ENCODE measurements at places on chromosomes 4 and X.

- DNase-seq = no peak
Observed at GRCh38 chrX:135425026-135425965, 3.6 kb downstream of the SMIM10L2A start.

DNA sequence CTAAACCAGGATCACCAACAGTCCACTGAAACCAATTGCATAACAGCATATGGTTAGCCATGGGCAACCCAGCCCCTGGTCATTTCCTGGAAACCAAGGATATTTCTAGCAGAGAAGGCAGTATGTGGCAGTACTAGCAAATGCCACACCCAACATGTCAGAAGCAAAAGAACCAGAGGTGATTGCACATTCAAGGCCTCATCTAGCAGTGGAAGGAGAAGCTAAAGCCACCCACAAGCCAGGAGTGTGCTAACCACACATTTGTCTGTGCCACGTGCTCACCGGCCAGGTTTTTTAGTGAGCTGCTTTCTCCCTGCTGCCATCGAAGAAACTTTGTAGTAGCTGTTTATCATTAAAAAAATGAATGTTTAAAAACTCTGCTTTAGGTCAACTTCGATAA is 42.0 kb downstream of the TEC start:
- peak; percentile 23 for DNase-seq

GRCh38 chr4:174697202-174697601 is 131.8 kb downstream of the GLRA3 start:
- DNase-seq = no peak

DNA sequence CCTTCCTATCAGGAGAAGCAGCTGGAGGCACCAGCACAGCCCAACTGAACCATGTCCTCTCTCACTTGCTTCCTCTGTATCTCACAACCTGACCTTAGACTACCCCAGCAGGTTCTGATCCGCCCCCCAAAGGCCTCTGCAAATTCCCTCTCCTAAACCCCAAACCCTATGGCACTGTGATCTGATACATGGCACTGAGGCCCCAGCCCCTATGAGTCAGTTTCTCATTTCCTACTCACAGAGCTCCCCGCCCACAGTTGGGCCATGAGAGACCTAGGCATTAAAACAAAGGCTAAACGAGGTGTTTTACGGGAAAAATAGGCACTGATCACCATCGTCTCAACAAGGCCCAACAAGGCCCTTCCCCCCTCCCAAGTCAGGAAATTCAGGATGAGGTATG is 19.1 kb downstream of the SASH3 start:
- no peak for DNase-seq

GRCh38 chr4:97367878-97368277 is 775.4 kb downstream of the STPG2 start:
- DNase-seq = no peak

DNA sequence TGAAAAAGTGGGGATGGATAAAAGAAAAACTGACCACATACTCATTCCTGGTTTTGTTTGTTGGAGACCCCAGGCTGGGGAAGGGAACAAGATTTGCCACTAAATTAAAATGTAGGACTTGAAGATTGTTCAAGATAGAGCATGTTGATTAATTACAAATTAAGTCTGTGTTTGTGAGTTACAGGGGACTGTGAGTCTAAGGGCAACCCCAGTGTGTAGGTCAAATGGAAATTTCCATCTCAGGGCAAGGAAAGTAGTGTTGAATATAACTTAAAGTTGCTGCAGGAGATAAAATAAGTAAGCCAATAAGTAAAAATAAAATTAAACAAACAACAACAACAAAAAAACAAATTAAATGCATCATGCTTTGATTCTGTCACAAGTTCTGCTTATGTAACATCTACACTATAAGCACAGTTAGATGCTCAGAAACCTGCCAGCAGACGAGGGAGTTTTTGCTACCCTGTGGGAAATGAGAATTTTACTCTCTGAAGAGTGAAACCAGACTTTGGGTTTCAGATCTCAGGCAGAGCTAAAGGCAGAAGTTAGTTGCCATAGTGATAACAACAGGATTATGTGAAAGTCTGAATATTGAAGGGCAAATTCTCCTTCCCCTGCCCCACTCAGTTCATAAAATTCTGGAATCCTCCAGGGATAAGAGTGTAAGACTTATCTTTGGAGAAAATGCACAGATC is 352.3 kb downstream of the GRXCR1 start:
- no peak for DNase-seq

DNA sequence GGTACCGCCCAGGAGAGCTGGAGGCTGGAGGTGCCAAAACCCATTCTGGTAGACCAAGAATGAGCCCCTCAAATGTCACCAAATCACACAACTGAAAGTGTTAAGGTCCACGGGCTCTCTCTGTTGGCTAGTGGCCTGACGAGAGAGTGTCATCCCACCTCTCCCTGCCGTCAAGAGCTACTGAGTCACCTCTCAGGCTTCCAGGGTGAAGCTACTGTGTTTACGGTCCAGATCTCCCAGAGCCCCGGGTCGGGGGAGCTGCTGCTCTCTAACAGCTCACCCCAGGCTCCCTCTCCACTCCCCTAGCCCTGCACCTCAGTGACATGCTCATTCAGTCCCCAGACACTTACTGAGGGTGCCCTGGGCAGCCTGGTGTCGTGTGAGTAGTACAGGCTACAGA is 59.2 kb downstream of the ADGRG2 start:
- DNase-seq = no peak

GRCh38 chr4:4856071-4857000 is 3.1 kb upstream of the MSX1 start:
- no peak for DNase-seq

GRCh38 chrX:7617994-7618393 is 225.0 kb upstream of the VCX start:
- no peak for DNase-seq

- peak; percentile 38 for DNase-seq
Observed at GRCh38 chr4:71270901-71271300, 67.9 kb upstream of the SLC4A4 start.

DNA sequence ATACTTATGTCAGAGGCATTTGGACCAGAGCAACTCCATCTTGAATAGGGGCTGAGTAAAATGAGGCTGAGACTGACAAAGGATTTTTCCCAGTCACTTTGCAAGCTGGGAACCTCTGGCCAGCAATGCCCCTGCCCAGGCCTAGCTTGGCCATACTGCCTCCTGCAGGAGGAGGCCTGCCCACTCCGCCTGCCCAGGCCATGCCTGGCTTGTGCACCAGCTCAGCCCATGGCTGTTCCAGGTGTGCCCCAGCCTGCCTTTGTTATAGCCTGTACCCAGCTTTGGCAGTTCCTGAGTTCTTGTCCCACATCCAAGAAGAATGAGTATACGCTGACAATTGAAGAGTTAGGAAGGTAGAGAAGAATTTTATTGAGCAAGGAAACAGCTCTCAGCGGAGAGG is 176.1 kb downstream of the AASDH start:
- DNase-seq = no peak

DNA sequence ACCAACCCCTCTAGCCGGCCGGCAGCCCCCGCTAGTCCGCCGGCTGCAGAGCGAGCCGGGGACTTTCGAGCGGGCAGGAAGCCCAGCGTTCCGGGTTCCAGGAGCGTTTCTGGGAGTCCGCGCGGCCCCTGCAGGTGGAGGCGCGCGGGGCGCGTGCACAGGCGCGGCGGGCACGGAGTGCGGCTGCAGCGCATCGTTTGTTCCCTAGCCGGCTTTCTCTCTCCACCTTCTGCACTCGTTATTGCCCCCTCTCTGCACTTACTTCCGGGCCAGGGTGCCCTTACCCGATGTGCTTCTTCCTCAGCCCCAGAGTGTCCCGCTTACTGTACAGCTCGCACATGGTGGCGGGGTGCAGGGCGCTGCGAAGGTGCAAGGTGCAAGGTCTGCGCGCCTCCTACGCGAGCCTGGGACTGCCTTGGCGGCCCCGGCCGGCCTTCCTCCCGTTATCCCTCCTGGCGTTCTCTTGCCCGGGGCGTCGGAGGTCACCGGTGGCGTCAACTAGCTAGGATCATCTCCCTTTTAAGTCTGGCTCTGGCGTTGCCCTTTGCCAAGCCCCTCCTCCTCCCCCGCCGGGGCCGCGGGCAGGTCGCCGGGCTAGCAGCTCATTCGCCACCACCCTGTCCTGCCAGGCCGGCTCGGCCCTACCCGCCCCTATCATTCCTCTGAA is at the start of gene ETNPPL:
Gene ETNPPL (minus strand): TSS at position 495 of the 667 bp plus-strand sequence. CDS start 155 bp downstream, at position 340.
- no peak for DNase-seq

DNA sequence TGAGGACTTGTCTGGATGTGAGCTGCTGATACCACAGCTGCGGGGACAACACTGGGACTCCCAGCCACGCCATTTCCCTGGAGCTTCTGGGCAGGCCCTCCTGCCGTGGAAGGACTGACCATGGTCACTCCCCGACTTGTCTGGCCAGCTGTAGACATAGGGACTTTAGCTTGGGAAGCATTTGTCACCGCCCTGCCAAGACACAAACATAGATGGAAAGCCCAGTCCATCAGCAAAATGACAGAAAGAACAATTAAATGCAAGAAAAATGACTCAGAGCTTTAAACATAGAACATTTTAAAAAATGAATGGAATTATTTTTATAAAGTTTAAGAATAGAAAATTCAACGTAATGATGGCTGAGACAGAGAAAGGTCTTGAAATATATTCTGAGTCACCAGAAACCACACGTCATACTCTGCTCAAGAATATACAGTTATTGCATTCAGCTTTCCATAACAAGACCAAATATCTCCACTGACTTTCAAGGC is 107.6 kb upstream of the CBR4 start:
- no peak for DNase-seq

GRCh38 chr4:90718931-90719330 is 591.7 kb downstream of the CCSER1 start:
- DNase-seq = no peak

DNA sequence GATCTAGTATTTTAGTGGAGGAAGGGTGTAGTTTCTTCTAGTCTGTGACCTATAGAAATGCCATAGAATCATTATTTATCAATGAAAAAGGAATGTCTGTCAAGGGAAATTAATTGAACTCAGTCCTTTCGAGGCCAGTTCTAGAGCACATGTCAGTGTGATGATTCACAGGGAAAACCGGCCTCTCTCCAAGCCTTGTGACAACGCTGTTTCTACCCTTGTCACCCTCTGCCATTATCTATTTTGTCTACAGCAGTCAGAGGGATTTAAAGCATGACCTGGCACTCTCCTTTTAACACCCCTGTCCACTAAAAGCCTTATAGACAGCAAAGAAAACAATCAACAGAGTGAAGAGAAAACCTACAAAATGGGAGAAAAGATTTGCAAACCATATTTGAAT is 119.8 kb downstream of the DRD5 start:
- DNase-seq = no peak

GRCh38 chr4:135368831-135369230 is 1167.2 kb upstream of the PABPC4L start:
- DNase-seq = no peak

DNA sequence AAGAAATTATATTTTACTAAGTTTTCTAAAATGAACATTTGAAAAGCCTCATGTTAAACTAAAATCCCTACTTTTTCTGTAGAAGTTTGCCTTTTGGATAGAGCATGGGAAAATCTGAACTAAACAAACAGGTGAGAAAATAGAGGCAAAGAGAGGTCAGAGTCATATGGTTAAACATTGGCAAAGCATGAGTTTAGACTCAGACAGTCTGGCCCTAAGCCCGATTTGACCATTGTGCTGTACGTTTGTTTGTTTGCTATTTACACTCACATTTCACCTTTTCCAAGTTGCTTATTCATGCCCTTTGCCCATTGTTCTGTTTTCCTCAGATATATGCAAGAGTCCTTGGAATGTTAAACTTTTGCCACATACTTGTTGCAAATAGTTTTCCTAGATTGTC is 85.4 kb downstream of the TIGD2 start:
- DNase-seq = no peak

DNA sequence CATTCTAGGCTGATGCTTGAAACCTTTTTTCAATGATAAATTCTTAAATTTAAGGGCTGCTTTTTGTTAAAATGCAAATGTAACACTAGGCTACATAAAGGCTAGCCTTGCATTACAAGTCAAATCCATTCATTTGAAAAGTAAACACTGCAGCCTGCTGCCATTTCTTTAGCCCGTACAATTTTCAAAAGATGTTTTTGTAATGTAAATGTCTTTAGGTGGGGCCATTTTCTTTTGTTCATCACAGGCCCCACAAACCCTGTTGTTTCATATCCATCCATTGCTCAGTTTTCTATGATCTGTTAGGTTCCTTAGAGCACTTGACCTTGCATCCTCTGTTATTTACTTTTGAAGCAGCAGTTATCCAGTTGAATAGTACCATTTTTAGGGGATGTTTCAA is 296.2 kb upstream of the AMOT start:
- DNase-seq = no peak

DNA sequence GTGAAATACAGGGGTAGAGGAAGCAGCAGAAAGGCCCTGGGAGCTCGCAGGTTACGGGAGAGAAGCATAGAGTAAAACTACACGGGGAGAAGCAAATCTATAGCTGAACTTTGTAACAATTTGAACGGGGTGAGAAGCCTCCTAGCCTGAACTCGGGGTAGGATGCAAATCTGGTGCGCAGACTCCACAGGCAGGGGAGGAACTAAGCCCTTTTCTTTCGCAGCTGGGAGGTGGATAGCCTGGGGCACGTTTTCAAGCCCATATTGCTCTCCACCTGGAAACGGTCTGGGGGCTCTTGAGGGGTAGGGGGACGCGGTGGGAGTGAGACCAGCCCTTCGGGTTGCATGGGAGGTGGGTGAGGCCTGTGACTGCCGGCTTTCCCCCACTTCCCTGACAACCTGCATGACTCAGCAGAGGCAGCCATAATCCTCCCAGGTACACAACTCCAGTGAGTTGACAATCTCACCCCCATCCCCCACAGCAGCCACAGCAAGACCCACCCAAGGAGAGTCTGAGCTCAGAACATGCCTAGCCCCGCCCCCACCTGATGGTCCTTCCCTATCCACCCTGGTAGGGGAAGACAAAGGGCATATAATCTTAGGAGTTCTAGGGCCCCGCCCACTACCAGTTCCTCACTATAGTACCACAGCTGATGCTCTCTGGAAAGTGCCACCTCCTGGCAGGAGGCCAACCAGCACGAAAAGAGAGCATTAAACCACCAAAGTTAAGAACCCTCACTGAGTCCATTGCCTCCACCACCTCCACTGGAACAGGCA is 29.9 kb downstream of the SOWAHB start:
- DNase-seq = no peak

- DNase-seq = peak; percentile 46
Observed at GRCh38 chrX:119880552-119881437, 9.2 kb downstream of the NDUFA1 start.

- no peak for DNase-seq
Observed at GRCh38 chrX:94721386-94721785, 1047.4 kb downstream of the FAM133A start.

GRCh38 chrX:68345025-68345424 is 88.3 kb downstream of the OPHN1 start:
- DNase-seq = no peak

DNA sequence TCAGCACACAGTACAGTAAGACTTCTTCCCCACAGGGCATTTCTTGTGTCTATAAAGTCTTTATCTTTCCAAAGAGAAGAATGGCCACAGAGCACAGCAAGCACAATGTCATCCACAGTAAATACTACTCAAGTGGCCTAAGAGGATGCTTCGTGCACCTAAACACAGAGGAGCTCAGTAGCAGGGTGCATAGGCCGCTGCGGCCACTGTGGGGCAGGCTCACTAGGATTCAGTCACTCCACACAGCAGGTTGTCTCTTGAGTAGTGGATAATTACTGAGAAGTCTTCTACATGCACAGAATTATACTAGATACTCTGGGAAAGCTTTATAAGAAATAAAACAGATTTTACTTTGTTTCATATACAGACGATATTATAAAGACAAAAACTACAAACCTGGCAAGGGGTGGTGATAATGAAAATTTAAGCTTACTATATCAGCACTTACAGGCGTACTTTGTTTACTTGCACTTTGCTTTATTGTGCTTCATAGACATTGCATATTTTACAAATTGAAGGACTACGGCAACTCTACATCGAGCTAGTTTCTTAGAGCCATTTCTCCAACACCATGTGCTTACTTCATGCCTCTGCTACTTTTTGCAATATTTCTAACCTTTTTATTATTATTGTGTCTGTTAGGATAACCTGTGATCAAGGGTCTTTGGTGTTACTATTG is 78.5 kb downstream of the PRDM5 start:
- no peak for DNase-seq
